NCI-H1436 (cell line): ENCODE measurements at places on chromosomes 5 and 9.

DNA sequence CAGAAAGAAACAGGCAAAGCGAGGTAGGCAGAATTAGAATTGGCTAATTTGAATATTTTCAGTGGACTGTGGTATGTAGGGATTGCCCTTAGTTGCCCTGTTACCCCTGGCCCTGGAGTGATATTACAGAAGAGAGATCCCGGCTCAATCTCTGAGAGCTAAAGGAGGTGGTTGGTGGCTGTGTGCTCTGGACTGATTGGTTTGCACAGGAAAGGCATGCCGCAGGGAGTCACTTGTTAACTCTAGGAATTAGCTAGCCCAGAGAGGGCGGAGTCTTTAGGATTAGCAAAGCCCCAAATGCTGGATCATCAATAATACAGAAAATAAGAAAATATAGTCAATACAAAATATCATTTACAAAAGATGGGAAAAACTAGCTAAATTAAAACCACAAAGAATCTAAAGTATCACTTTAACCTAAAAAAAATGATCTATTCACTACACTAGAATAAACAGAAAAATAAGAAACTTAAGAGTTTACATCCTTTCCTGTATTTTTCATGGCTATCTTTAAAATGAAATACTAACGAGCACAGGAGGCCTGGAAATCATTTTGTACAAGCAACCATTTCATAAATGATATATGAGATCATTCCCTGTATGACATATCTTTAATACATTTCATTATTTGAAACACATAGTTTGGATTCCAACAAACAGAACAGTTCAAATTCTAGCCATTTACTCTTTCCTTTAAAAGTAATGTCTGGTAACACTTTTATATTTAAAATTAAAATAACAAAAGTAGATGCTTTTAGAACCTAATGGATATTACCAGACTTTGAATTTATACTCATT is 71.1 kb downstream of the GNAQ start:
- DNase-seq: no peak

DNA sequence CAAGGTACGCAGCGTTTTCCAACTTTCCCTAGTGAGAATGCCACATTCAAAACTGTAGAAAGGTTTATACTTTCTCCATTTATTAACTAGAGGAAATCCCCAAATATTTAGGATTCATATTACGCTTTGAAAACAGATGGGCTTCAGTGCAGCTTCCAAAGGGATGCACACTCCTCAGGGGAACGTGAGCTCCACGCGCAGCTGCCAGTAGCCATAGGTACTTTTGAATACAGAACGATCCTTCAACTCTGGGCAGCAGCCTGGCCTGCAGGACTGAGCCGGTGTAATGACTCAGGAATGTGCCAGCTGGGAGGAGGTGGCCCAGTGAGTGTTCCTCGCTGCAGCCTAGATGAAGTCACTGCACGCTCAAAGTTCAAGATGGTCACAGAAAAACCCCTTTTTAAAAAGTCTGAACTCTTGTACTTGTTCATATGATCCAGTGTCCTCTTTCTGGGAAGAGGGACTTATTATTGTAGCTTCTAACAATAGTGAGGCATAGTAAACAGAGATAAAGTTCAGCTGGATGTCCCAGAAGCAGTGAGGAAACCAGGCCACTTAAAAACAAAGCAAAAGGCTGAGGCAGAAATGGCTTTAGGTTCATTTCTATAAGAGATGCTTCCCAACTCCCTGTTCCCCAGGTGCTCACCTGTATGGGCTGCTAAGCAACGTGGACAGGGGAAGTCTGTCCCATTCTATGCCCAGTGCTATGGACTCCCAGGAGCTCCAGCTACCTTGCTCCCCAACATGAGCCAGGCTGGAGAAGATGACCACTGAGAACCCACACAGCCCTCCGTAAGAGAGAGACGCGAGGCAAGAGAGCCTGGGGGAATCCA is 130.0 kb downstream of the LHFPL2 start:
- no peak for DNase-seq

GRCh38 chr5:128271859-128272464 is 188.4 kb downstream of the SLC12A2 start:
- no peak for DNase-seq

GRCh38 chr5:138366632-138367382 is 14.3 kb downstream of the KDM3B start:
- DNase-seq: no peak

DNA sequence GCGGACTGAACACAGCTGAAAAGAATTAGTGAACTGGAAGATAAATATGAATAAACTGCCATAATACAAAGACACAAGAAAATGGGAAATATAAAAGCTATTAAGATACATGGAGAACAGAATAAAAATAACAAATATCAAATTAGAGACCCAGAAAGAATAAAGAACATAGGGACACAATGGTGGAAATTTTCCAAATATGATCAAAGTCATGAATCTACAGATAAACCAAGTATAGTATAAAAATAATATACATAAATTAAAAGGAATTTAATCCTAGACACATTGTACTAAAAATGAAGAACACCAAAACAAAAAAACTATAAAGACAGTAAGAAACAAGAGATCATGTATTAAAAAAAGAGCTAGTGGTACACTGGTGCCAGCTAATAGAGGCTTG is 194.9 kb downstream of the MLLT3 start:
- DNase-seq: no peak

GRCh38 chr5:36561601-36562000 is 44.8 kb upstream of the SLC1A3 start:
- DNase-seq: no peak

DNA sequence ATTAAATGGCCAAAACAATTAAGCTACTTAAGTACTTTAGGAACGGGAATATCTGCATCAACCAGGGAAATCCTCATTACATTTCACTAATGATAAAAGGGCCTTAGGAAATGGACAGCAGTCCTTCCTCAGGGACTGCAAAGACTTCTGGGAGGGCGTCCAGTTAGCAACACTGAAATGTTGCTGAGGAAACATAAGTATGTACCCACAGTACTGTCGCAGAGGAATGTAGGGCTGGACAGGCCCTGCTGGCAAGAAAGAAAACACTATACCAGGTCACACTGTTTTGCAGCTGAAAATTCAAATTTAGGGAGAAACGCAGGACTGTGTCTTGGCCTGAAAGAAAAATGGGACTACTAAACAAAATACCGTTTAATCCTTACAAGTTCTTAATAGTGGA is 1.3 kb downstream of the C5orf15 start:
- DNase-seq: no peak

GRCh38 chr5:15383469-15383868 is 116.5 kb upstream of the FBXL7 start:
- DNase-seq: no peak

- DNase-seq: no peak
Observed at GRCh38 chr5:36156619-36157018, 4.7 kb downstream of the SKP2 start.

DNA sequence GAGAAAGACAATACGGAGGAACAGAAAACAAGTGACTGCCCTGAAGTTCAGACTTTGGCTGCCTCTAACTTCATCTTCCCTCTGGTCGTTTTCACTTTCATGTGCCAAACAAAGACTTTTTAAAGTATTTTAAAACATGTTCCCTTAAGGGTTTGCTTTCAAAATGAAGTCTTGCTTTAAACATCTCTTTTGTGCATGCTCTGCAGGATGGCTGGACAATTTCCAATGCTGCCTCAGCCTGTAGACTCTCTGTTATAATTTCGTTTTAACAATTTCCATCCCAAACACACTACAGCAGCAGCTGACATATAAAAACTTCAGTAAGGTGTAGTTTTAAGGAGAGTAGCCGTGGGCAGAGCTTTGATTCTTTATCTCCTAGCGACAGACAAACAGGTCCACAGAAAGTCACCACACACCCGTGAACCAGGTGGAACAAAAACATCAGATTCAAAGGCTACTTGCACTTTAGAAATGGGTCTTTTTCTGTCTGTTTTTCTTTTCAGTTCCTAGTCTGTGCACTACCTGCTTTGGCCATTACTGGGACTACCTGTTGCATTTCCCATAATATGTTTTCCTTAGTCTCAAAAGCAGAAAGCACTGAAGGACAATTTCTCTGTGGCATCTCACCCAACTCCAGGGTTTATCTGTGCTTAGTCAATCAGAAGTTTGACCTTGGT is 308.9 kb downstream of the DTWD2 start:
- no peak for DNase-seq

DNA sequence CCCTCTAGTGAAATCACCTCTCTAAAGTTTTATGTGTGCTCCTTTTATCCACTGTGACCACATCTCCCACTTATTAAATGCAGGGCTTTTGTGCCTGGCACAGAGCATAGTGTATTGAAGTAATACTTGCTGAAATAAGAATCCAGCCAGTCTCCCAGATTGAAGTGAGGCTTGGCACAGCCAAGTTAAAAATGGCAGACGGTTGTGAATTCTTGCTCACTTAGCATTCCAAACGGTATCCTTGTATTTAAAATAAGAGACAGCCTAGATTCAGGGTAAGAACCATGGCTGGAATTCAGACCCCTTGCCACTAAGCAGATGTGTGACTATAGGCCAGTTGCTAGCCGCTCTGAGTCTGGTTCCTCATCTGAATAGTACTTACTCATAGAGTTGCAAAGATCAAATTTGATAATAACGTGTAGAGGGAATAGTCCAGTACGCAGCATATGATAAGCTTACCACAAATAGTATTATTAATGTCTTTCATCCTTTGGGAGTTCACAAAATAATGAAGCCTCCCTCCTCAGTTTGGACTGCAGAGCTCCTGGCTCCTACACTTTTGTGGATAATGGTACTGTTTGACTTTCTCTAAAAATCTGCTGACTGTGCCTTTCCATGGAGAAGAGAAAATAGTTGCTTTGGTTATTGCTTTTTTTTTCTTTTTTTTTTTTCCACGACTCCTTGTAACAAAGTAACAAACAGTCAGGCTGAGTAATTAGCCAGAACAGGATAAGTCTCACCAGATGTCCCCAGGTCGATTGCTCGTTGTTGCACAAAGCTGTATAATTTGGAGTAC is 51.5 kb downstream of the FGF1 start:
- DNase-seq: no peak

DNA sequence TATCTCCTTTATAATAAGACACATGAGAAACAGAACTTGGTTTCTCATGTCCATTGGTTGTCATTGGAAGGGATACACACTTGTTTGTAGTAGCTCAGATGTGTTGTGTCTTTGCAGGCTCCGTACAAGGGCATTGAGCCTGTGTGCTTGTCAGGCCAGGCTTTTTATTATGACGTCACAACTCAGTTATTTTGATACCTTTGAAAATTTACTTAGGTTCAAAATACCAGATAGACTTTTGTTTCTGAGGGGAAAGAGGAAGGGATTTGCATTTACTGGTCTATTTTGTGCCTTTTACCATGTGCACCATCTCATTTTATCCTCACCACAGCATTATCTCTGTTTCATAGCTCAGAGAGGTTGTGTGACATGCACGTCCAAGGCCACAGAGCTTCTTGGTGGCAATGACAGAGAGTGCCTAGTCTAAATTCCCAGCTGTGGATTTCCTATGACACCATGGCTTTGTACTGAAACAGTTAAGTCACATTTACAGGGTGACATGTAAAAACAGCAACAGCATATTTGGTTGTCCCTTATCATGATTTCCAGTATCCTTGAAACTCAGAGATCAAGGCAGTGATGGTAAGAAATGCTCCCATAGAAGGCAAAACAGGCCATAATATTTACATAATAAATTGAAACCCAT is 268.7 kb downstream of the AOPEP start:
- no peak for DNase-seq

DNA sequence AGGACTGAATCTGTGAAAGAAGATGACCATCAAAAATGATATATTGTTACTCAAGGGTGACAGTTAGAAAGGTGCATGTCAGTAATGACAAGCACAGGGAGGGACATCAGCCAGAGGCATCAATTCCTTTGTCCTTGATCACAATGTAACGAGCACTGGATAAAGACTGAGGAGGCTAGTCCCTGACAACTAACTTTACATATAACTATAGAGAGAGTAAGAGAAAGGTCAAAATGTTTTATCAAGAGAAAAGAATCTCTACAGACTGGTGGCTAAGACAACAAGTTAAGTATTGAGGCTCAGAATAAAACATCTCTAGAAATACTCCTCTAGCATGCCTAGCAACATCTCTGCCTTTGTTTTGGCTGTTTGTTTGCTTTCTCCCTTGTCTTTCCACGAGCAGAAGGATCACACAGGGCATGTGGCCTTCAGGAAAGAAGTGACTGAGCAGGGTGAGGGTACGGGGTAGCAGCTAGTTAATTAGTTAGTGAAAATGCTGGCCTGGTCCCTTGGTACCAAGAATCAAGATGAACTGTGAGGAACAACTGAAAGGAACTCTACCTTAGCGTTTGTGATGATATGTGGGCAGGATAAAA is 724.1 kb upstream of the MEF2C start:
- no peak for DNase-seq

GRCh38 chr9:88905506-88905905 is 85.8 kb upstream of the S1PR3 start:
- DNase-seq: no peak

GRCh38 chr9:113770396-113770795 is 105.7 kb upstream of the ZNF618 start:
- DNase-seq: no peak

DNA sequence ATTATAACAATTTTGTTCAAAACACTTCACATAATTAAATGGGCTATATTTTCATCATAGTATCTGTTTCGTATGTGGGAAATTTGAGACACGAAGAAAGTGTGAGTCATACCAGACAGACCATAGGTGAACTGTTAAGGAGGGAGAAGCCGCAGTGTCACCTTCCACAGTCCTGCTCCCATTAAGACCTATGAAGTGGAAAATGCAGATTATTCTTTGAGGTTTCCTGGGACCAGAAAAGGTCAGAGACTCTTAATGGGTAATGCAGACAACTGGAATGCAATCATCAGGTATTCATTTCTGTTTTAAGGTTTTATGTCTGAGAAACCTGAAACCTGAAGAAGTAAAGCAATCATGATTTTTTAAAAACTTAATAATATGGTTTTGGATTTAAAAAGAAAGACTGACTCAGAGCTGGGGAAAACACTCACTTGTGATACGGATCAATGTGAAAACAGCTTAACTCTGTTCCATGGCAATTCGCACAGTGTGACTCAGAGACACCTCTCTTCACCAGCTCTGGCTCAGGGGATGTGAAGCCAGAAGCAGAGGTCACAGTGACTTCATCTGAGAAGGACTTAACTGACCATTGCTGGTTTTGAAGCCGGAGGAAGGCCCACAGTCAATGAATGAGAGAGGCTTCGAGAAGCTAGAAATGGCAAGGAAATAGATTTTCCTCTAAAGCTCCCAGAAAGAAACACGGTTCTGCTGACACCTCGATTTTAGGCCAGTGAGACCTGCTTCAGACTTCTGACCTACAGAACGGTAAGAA is 17.2 kb upstream of the GCNT1 start:
- no peak for DNase-seq

- DNase-seq: no peak
Observed at GRCh38 chr9:4344946-4345345, 45.1 kb upstream of the GLIS3 start.

DNA sequence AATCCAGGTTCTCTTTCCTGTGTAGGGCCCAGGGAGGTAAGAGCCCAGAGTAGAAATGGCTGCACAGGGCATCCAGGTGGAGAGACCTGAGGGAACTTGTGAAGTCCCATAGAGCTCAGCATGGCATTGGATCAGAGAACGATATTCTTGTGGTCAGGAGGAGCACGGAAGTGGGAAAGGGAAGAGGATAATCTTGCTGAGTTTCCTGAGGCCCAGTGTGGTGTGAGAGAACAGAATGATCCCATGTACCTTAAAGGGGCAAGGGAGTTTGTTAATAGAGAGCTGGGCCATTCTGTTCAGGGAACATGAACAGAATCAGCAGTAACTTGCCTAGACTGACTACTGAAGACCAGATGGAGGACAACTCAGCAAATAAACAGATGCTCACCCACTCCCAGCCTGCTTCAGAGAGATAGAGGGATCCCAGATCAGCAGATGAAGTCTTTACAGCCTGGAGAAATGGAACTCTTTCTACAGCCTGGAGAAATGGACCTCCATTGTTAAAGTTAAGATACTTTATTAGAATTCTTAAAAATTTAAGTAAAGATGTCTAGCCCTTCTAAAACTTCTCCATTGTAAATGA is 119.7 kb upstream of the ELL2 start:
- no peak for DNase-seq
